Kidney epithelial cell (primary cell): ENCODE measurements at places on chromosomes 12 and 14.
A peak's percentile ranks its signal among the peaks of the same experiment; 100 is the strongest.

- DNase-seq = no peak
These were observed 101.4 kb downstream of the SLC38A1 start for GRCh38 chr12:46167412-46167811.

- DNase-seq = no peak
These were observed 4.7 kb downstream of the KDM2B start for GRCh38 chr12:121575952-121576625.

DNA sequence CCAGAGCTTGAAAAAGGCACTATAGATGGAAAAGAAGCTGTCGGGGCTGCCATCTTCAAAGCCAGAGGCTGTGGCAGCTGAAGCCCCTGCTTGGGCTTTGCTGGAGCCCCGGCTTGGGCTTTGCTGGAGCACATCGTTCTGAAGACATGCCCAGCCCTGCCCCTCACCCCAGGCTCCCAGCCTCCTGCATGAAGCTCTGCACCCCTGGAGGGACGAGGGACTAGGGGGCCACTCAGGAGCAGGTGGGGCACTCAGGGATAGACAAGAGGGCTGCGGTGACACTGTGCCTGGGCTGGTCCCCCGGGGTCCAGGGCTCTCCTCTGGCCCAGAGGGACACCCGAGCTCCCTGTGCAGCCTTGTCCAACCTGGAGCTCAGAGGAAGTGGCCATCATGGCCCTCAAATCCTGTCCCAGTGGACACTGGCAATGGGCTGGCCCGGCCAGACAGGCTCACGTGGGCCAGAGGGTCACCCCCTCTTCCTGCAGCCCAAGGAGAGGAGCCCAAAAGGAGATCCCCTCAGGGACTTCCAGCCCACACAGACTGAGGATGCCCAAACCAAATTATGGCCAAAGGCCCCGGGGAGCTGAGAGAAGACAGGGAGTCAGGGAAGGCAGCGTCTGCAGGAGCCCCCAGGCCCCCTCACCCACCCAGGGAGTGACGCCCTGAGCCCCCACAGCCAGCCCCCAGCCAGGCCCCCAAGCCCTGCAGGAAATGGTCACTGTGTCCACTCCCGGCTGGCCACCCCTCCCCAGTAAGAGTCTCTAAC, 23.1 kb upstream of the C14orf180 start:
- no peak for DNase-seq

- peak; percentile 38 for DNase-seq
These were observed 62.5 kb downstream of the ETNK1 start for GRCh38 chr12:22687361-22688076.

DNA sequence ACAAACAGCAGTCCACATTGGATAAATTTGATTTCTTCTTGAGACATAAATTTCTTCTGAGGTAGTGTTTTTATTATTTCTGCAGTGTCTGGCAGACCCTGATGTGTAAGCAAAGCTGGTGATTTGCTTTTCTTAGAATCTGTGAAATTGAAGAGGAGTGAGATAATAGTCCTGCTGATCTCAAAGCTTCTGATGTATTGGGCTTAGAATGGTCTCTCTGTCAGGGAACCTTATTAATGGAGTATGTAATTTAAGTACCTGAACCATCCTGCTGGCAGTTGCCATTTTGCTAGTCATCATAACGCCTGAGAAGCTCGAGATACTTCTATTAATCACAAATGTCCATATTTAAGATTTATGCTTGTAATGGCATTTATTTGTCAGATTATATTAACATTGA, 464.5 kb upstream of the PRICKLE1 start:
- DNase-seq = no peak

DNA sequence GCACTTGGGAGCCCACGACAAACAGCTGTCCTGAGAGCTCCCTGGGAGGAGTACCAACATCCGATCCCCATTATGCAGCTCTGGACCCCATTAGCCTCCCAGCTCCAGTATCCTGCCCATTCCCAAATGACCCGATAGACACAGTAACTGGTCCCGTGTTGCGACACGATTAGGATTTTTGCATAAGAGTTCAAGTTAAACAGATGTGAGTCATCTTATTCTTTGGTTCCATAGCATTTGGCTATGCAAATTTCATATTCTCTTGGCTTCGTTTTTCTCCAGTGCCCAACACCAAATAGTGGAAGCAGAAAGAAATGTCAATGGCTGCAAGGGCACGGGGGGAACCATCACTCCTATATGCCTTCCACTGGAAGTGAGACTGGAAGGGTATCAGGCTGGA, 43.0 kb upstream of the LRRC10 start:
- no peak for DNase-seq

- no peak for DNase-seq
These were observed 70.5 kb downstream of the TMX1 start for GRCh38 chr14:51310505-51310944.

- DNase-seq = peak; percentile 34
These were observed 328.9 kb upstream of the PRICKLE1 start for GRCh38 chr12:42918443-42918842.

GRCh38 chr12:123237646-123238329, 4.6 kb downstream of the MTRFR start:
- DNase-seq = no peak

DNA sequence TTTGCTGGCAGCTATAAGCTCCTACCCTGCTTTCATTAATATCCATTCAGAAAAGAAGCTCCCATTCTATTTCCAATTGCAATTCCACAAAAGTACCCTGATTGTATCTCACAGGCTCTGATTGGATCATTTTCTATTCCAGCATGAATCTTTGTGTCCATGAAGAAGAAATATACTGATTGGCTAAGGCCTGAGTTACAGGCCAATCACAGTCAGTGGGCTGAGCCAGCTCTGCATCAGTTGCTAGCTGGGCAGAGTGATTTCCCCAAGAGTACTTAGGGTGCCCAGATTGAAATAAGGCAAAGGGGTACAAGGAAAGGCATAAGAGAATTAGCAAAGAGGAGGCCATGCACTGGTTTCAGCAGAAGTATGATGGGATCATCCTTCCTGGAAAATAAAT, 14.4 kb downstream of the ART4 start:
- no peak for DNase-seq

DNA sequence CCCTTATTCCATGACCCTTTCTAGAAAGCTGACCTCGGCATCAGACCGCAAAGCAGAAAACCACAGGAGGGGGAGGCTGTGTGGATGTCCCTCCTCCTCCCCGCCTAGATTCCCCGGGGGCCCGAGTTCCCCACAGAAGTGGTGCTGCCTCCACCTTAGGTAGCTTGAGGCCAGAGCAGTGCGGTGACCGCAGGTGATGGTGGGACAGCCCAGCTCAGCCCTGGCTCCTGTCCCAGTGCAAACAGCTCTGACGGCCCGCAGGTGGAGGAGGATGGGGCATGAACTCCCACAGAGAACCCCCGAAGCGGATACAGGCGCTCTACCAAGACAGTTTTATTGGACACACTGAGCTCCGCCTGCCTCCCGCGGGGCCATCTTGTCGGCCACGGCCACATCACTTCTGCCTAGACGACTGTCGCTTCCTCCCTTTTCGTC, 19.5 kb downstream of the ARL6IP4 start:
- DNase-seq = no peak

DNA sequence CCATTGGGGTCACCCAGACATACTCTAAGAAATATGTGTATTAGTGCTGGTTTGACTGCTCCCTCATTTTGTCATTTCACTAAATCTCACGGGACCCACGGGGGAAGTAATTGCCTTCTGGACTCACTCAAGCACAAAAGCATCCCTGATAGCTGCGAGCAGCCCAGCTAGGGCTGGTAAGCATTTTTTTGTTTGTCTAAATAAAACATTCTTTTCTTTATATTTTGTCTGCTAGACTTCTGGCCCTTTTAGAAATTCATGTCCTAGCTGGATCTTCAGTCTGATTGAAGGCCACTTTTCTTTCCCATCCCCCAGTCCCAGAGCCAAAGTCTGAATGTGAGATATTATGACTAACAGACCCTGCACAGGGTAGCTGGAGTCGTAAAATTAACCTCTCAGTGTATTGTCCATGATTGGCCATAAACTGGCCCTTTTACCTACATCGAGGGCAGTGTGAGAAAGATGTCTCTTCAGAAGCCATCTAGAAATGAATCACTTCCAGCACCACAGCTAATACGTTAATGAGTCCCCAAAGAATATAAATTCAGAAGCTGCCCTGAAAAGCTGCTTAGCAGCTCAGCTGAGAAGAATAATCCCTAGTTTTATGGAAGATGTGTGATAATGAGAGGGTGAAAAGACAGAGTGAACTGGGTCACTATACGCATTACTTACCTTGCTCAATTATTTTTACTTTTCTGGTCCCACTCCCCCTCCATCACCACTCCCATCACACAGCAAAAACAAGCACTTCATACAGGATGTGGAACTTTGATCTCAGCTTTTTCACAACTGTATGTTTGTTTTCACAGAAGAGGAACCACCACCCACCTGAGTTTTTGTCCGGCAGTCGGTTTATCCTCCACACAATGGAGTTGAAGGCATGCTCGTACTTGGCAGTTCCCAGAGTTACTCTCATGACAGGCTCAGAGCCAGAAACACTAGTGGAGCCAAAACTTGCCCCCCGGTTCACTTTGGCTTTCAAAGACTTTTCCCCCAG, 55.6 kb upstream of the GTF2A1 start:
- no peak for DNase-seq

- DNase-seq = no peak
These were observed 5.6 kb upstream of the SYNJ2BP start for GRCh38 chr14:70422538-70422937.

GRCh38 chr14:98551028-98551427, 721.0 kb downstream of the BCL11B start:
- DNase-seq = no peak

- no peak for DNase-seq
These were observed 106.4 kb downstream of the PRKD1 start for GRCh38 chr14:29821242-29821641.

GRCh38 chr12:50166799-50167048, 445 bp downstream of the CERS5 start:
- DNase-seq = no peak

DNA sequence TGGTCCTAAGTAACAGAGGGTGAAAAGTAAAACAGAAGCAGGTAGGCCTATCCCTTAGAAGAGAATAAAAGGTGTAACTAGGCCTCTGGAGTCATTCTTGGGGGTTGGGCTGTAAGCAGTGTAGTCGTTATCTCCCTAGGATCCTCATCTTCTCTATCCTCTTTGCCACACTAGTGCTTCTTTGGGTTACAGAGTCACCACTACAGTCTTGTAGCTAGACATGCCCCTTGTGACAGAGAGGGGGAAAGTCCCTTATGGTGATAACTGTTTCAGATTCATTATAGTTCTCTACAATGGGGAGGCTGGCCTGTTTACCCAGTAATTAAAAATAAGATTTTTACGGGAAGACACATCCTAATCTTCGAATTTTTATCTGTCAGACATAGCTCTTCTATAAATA, 16.4 kb upstream of the SRP54 start:
- no peak for DNase-seq

GRCh38 chr14:100442036-100442435, 118.9 kb downstream of the SLC25A47 start:
- DNase-seq = no peak

DNA sequence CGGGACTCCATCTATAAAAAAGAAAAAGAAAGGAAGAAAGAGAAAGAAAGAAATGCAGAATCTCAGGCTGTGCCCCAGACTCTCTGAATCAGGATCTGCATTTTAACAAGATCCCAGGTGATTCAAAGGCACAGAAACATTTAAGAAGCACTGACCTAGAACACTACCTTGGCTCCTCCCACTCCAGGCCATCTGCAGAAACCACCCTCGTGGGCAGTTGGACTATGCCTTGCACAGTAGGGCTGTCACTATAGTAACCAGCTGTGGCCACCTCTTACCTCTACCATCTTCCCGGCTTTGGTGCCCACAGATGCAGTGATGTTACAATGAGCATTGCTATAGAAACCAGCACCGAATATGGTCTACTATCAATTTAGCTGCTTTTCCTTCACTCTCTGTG, 110.9 kb upstream of the PWP1 start:
- no peak for DNase-seq

GRCh38 chr14:51490205-51490604, 161.5 kb upstream of the FRMD6 start:
- no peak for DNase-seq

GRCh38 chr12:31589904-31590641, 863 bp downstream of the DENND5B start:
- DNase-seq = no peak

DNA sequence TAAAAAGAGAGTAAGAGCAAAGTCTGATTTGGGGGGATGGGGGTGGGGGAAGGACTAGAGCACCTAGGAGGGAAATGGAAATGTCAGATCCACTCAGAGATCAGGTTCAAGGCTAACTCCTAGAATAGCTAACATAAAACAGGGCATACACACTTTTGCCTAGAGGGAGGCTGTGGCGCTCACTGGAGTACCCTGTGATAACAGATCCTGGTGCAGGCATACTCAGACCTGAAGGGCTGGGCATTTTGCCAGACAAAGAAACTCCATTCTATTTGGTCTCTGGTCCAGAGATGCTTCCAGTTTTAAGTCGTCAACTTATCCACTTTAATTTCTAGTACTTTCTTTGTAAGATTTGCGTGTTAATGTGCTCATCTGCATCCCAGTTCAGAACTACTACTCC, 5.8 kb downstream of the CTDSP2 start:
- DNase-seq = no peak

DNA sequence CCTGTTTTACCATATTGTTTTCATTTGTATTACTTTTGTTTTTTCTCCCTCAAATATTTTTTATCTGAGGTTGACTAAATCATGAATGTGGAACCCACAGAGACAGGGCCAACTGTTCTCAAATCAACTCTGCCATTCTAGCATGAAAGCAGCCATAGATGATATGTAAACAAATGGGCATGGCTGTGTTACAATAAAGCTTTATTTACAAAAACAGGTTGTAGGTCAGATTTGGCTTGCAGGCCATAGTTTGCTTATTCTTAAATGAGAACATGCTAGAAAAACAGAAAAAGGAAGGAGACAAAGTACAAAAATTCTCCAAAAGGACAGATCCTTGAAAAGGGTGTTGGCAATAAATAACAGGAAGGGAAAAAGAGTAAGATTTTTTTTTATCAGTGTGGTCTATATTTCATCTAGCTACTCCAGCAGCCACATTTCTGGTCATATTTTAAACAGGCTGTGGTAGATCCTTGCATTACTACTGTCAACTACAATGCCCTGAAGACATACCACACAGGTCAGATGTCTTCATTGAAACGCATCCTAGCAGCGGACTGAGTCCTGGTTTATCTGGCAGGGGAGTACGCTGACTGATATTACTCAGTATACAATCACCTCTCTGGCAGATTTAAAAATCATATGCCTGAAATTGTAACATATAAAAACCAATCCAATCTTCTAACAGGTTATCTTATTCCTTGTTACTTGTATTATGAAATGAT, 42.9 kb downstream of the SPPL3 start:
- DNase-seq = no peak

- no peak for DNase-seq
These were observed 392.5 kb upstream of the RGS6 start for GRCh38 chr14:71539650-71540285.

DNA sequence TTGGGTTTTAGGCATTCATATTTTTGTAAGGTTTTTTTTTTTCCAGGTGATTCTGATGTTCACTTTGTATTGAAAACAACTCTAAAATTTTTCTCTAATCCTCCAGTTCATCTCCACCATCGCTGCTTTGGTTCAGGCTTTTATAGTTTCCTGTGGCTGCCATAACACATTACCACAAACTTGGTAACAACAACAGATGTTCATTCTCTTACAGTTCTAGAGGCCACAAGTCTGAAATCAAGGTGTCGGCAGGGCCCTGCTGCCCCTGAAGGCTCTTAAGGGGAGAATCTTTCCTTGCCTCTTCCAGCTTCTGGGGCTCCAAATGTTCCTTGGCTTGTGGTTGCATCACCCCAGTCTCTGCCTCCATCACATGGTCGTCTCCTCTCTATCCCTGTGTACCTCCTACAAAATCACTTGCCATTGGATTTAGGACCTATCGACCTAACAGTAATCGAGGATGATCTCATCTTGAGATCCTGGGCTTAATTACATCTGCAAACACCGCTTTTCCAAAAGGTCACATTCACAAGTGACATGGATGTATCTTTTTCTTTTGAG, 55.2 kb downstream of the PELI2 start:
- DNase-seq = no peak
